ENCODE measurements at places on chromosomes 12 and 14. TPM values are rescaled to one million over a fixed set of nuclear protein-coding genes. Genes with fewer than 3 reads are reported as not detected.

DNA sequence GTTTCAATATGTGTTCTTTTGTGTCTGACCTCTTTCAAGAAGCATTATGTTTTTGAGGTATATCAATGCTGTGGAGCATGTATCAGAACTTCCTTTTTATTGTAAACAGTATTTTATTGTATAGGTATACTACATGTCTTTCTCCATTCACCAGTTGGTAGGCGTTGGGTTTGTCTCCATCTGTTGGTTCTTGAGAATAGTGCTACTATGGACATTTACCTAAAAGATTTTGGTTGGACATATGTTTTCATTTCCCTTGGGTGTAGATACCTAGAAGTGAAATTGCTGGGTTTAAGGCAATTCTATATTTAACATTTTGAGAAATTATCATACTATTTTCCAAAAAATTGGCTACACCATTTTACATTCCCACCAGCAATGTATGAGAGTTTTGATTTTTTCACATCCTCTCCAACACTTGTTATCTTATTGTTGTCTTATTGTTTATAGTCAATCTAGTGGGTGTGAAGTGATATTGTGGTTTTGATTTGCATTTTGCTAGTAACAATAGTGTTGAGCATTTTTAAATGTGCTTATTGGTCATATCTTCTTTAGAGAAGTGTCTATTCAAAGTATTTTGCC, 409.2 kb downstream of the IPO8 start:
- peak; percentile 68 for DNase-seq

GRCh38 chr12:24902511-24903328, 46.2 kb downstream of the BCAT1 start:
- DNase-seq = no peak

DNA sequence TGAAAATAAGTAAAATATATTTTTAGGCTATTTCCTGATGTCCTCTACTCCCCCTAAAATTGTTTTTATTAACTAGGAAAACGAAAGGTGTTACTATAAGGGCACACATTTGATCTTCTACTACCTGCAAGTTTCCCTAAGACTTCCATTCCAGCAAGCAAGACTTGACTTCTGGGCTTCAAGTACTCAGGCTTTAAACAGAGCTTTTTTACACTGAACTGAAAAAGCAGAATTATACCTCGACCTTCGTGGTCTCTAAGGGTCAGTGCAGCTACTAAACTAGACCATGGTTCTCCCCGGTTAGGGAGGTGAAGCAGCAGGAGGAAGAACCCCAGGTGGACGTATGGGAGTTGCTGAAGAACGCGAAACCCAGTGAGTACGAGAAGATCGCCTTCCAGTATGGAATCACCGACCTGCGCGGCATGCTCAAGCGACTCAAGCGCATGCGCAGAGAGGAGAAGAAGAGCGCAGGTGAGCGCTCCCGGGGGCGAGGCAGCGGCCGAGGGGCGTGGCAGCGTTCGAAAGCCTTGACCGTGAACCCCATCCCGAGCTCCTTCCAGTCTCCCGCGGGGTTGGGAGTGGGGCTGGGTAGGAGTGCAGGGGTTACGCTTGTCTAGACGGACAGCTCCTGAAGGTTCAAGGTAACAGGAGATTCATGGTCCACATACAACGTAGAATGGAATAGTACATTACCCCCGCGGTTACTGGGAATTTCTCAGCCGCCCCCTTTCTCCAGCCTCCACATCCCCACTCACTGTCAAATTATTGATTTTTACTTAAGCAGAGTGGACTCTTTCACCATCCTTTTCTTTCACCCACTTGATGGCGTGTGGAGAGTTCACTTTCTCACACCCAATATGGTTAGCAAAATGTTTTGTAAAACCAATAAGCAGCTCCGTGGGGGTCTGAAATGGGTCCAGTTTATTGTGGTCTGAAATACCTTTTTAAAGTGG, 47.6 kb downstream of the MYBPC1 start:
- no peak for DNase-seq

DNA sequence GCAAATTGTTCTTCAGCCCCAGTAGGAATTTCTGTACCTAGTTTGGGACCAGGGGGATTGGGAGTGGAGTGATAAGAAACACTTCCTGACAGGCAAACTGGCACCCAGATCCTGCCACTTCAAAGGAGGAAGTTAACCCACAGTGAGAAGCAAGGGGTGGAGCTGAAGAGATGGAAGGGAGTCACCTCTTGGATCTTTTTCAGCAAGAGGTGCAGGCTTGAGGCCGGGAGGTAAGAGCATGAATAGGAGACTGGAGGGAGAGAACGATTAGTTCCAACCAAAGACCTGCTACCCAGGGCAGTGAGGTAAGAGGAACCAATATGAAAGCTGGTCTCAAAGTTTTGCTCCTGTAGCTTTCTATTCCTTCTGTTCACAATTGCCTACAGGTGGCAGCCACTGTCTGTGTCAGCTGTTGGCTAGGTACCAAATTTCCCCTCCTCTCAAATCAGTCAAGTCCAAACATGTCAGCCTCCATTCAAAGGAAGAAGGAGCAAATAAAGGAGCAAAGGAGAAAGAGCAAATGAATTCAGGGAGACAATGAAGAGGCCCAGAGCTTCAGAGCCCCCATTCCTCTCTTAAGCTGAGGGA, 14.9 kb upstream of the TAC3 start:
- no peak for DNase-seq

GRCh38 chr12:21831791-21832344, 57.4 kb upstream of the KCNJ8 start:
- no peak for DNase-seq

DNA sequence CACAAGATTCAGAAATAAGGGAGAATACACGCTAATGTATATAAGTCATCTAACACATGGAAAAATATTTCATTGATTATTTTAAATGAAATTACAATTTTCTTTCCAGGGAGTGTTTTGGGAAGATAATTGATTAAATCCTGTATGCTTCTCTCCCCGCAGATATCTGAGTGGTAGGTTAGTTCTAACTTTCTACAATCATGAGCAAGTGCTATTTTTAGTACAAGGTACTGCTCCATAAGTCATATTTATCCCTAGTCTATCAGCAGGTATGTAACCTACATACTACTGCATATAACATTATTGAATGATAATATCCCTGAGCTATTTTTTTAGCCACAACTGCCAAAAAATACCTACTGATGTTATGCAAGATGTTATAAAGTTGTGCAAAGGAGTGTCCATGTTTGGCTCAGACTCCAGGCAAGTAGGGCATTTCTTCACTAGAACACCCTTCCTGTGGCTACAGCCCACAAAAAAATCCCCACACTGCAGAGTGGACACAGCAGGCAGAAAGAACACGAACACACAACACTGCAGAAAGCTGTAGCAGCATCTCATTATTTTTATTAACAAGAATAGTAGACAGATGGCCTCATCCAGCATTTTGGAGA, 87.0 kb downstream of the SEC23A start:
- DNase-seq = no peak

DNA sequence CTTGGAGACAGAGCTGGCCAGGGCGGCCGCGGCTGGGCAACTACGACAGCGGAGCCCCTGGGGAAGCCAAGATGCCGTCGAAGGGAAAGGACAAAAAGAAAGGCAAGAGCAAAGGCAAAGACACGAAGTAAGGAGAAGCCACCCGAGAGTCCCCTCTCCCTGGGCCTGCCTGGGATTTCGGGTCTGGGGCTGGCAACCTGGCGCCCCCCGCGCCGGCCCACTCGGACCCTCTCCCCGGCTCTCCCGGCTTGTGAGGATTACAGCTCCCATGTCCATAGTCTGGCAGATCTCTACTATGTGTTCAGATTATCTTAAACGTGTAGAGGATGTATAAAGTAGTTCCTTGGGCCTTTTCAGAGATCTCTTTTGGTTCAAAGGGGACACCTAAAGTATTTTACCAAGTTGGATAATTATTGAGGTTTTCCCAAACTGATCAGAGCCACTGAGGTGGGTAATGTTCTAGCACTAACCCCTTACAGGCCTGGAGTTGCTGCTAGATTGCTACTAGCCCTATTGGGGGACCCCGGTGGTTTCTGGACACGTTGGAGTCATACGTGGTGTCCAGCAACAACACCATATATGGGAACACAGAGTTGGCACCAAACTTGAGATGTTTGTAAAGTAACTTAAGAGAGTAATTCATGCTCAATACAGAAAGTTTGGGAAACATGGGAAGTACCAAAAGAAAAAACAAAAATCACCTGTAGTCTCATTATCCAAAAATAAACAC, 424 bp downstream of the BBOF1 start:
- peak; percentile 11 for DNase-seq

DNA sequence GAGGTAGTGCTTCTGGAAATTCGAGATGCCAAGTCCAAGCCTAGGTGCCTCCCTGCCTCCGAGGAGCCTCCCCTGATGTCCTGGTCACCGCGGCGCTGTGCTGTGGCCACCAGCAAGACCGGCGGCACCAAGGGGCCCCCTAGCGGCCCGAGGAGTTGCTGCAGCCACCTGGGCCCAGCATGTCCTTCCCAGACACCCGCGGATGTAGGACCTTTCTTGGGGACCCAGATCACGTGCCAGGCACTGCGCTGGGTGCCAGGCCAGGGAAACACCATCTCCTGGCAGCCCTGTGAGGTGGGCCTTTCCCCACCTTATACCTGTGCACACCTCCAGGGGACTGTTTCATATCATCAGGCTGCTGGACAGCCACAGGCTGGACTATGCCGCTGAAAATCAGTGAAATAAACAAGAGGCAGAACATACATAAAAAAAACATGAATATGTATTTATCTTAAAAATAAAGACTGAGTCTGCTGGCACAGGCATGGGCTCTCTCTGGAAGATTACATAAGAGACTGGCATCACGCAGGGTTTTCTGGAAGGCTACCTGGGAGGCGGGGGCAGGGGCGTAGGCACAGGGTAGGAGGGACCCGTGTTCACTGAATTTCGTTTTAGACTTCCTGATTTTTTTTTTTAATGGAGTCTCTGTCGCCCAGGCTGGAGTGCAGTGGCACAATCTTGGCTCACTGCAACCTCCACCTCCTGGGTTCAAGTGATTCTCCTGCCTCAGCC, 15.9 kb upstream of the HHIPL1 start:
- peak; percentile 72 for DNase-seq

GRCh38 chr12:52672321-52672933, 7.8 kb downstream of the KRT1 start:
- no peak for DNase-seq

GRCh38 chr12:12804011-12804410, 9.1 kb upstream of the DDX47 start:
- no peak for DNase-seq

DNA sequence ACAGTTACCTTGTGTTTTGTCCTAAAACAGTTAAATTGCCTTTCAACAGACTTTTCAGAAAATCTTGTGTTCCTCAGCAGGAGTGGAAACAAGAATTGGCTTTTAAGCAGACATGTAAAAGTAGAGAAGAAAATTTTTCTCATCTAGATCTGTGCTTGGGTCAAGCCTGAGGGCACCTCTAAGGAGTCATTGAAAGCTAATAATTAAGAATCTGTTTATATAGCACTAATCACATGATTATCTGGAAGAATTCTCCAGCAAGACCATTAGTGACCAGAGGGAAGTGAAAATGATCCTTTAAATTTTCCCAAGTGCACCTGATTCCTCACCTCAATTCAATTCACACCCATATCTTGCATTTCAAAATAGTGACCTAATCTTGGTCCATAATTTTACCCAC, 295.0 kb downstream of the DIO2 start:
- no peak for DNase-seq

- no peak for DNase-seq
These were observed 524.5 kb downstream of the GALC start for GRCh38 chr14:87468531-87468930.

DNA sequence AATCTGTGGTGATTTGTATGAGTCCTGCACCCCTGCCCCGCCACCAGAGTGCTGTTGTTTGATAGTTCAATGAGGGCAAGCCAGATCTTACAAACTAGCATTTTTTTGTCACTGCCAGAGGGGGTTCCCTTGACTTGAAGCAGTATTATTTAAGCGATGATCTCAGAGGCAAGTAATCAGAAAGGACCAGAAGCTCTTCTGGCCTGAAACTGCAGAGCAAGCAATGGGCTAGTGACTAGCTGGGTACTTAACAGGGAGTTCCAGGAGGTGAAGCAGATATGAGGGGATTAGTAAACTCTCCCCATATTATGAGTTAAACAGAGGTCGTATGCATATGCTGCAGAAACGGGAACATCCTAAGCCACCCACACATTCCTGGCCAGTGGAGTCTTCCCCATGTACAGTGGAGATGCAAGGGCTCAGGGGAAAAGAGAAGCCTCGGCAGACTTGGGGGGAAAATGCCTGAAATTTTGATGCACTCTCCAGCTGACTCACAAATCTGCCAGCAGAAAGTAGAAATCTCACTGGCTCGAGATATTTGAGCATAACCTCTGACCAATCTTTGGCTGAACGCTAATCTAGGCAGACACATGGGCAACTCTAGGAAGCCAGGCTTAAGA, 8.3 kb upstream of the CRACR2A start:
- peak; percentile 46 for DNase-seq

DNA sequence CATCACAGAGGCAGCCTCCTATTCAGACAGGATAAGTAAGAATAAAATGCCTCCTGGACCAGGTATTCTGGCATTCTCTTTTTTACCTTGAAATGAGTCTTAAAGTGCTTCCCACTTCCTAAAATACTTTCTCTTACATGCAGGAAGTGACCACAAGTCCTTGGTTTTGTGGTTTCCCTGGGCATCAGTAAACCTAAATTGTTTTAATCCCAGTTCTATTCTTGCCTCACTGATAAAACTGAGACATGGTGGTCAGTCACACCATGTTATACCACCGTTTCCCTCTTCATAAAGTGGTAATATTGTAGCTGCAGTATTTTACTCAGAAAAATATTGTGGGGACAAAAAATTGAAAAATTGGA, 1.2 kb upstream of the SALL2 start:
- no peak for DNase-seq

- DNase-seq = peak; percentile 87
These were observed 1.6 kb downstream of the SUDS3 start for GRCh38 chr12:118377884-118378470.

- DNase-seq = no peak
These were observed 126.8 kb upstream of the ARHGAP5 start for GRCh38 chr14:31950331-31950730.

- no peak for DNase-seq
These were observed 475.6 kb upstream of the SOX5 start for GRCh38 chr12:24424889-24425600.

- DNase-seq = no peak
These were observed 9.1 kb downstream of the CRACR2A start for GRCh38 chr12:3743803-3744202.

- DNase-seq = no peak
These were observed 8.9 kb downstream of the FAM186A start for GRCh38 chr12:50387487-50387886.

GRCh38 chr12:52949413-52950331, 754 bp downstream of the KRT18 start:
- peak; percentile 32 for DNase-seq

GRCh38 chr14:73492043-73492552, 1.4 kb downstream of the RIOX1 start:
- no peak for DNase-seq

GRCh38 chr12:42631513-42631912, 42.0 kb upstream of the PRICKLE1 start:
- DNase-seq = no peak

The ESPL1 gene
- total RNA-seq = 29.5 TPM

The KRT78 gene
- not detected for total RNA-seq

The PLD4 gene
- total RNA-seq = not detected

The SOX5 gene
- total RNA-seq = 13.7 TPM

The OR4L1 gene
- total RNA-seq = not detected

The SCN8A gene
- 0.33 TPM for total RNA-seq

The PTGER2 gene
- 0.36 TPM for total RNA-seq

The GALNT8 gene
- not detected for total RNA-seq

The MAP1LC3B2 gene
- not detected for total RNA-seq

The RDH12 gene
- total RNA-seq = not detected

The PLEKHD1 gene
- 0.30 TPM for total RNA-seq

The INHBC gene
- total RNA-seq = 0.28 TPM

The C14orf39 gene
- total RNA-seq = 1.9 TPM

The RND1 gene
- total RNA-seq = 0.43 TPM

The IKBIP gene
- total RNA-seq = 50.6 TPM

The NOS1 gene
- 131 TPM for total RNA-seq

All from SJCRH30 (cell line).